Activated T-helper 1 cell treated with Interleukin-2 at 50 U/mL for 16 hours (primary cell): ENCODE measurements at places on chromosomes 5 and 9.
A peak's percentile ranks its signal among the peaks of the same experiment; 100 is the strongest.

DNA sequence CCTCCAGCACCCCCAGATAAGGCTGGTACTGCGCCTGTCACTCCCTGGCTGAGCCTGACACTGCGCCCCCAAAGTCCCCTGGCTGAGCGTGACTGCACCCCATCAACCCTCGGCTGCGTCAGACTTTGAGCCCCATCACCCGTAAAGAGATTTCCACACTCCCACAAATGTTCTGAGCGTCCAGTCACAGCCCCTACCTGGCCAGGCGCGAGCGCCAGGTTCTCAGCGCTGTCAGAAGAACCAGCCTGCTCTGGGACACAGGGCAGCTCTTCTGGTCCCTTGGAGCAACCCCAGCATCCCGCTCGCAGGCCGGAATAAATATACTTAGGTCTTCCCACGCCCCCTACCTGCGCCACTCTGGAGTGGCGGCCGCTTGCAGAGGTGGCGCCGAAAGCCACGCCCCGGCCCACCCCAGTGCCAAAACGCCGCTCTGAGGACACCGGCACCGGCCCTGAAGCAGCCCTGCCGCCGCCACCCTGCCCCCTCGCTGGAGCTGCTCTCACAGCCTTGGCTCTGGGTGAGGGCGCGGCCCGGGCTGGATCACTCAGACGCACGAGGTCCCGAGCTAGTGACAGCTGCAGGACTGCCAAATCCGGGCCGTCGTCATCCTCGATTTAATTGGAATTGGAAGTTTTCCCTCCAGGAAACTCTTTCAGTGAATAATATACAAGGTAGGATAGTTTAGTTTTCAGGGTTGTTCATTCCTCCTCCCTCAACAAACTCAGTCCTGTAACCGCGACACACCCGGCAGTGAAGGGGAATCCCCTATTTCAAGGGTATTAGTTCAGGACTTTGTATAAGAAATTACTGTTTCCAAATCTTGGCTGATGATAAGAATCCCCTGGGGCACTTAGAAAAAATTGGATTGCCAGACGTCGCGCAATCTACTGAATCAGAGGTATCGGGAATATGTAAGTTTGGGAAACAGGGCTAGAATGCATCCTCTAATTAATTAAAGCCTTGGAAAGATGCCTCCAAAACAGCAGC, 1.2 kb upstream of the CEMIP2 start:
- DNase-seq: peak; percentile 58

DNA sequence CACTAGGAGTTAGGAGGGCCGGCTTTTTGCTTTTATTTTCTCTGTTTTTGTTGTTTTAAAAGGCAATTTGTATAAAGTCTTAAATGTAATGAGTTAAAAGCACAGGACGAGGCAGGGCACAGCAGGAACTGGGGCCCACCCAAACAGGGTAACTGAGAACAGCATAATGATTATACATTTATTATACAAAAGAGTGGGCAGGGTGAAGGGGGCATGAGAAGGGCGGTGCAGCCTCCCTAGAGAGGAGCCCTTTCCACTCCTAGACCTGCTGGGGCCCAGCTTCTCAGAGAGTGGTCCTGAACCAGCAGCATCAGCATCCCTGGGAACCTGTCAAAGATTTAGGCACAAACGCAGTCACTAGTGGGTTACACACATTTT, 438.0 kb downstream of the AGTPBP1 start:
- no peak for DNase-seq

DNA sequence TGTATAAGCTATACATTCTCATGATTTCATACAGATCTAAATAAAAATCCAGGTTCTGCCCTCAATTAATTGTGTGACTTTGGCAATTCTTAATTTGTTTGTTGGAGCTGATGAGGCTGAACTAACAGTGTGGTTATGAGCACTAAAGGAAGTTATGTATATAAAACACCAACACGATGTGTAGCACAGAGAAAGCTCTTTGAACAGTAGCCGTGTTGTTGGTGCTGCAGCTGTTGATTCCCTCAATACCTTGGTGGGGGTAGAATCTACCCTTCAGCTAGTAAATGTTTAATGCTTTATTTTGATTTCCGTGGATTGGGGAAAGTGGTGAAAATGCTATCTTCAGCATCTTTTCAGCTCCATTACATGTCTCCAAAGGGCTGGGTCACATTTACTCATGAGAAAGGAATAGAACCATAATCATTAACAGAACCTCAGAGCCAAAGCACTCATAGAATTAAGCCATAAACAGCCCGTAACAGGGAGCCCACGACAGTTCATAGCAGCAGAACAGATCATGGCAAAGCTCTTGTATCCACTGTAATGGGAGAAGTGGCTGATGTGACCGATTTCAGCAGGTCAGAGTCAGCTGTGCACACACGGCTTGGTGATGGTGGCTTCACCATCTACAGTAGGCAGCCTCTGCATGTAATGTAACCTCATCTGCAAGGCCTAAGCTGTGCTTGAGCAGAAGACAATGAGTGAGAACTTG, 332.7 kb downstream of the DIRAS2 start:
- DNase-seq: no peak

- no peak for DNase-seq
Observed at GRCh38 chr9:7509576-7510145, 289.9 kb downstream of the DMAC1 start.

DNA sequence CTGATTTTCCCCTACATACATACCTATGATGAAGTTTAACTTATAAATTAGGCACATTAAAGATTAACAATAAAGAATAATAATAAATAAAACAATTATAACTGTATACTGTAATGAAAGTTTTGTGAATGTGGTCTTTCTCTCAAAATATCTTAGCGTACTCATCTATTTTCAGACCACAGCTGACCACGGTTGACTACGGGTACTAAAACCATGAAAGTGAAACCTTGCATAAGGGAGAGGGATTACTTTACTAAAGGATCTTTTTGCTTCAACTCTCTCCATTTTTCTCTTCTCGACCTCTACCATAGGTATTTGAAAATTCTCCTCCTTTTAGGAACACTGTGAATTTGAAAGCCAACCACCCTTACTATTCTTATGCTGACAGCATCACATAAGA, 475.5 kb downstream of the CETN3 start:
- DNase-seq: no peak

DNA sequence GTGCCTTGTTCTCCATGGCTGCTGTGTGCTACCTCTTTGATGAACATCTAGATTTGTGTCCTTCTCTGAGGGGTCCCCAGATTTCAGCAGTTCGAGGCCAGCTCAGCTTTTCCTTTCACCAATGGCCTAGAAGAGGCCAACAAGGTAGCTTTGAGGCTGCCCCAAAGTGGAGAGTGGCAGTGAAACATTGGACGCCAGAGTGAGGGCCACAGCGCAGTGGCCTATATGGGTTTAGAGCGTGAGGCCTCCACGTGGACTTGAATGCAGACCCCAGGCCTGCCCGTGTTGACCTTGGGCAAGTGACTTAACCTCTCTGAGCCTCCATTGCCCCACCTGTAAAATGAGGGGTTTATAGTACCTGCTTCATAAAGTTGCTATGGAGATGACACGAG, 11.8 kb downstream of the MYOZ3 start:
- DNase-seq: no peak

DNA sequence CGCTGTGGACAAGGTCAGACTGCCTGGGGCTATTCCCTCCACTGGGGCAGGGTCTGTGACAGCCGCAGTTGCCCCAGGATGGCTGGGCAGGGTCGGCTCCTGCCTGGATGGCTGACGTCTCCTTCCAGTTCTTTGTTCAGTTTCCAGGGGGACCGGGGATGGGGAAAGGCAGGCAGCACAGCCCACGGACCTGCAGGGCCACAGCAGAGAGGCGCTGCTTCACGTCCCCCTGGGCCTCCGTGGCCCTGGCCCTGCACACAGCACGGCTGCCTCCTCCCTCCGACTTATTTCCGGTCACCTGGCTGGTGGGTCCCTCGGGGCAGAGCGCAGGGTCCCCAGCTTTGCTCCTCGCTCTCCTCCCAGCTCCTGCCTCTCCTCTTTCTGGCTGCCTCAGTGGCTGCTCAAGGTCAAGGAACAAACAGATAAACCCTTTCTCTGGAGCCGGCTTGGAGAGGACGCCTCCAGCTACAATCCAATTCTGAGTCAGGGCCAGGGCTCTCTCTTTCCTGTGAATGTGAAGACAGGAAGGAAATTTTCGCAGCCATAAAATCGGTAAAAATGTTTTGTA, 169.7 kb downstream of the C9orf50 start:
- no peak for DNase-seq

DNA sequence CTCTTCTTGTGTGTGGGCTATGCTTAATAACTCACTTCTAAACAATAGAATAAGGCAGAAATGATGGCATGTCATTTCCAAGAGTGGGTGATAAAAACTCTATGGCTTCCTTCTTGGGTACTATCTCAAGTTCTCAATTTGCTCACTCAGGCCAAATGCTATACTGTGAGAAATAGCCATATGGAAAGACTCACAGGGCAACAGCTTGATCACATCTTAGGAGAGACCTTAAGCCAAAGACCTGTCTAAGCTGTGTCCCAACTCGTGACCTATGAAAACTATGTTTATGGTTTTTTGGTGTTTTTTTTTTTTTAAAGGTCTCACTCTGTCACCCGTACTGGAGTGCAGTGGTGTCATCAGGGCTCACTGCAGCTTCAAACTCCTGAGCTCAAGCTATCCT, 2.1 kb upstream of the UIMC1 start:
- no peak for DNase-seq

- no peak for DNase-seq
Observed at GRCh38 chr5:2451100-2451499, 300.4 kb downstream of the IRX2 start.

DNA sequence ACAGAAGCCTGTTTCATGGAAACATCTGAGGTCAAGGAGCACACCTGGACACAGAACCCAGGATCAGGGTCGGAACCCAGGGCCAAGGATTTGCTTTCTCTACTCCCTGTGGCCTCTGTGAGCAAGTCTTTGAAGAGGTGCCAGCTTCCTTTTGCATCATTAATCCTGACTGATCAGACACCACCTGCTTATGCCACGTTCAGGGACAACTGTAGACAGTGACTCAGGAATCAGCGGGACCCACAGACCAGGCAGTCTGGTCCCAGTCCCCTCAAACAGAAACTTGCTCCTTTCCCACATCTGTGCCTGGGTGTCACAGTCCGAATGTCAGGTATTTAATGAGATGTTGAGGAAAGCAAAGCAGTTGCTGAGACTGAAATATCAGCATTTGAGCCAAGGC, 154.8 kb downstream of the SGCD start:
- DNase-seq: no peak
